ENCODE measurements at places on chromosomes 4 and X.

GRCh38 chr4:156875055-156875454, 96.5 kb downstream of the PDGFC start:
- DNase-seq: no peak

DNA sequence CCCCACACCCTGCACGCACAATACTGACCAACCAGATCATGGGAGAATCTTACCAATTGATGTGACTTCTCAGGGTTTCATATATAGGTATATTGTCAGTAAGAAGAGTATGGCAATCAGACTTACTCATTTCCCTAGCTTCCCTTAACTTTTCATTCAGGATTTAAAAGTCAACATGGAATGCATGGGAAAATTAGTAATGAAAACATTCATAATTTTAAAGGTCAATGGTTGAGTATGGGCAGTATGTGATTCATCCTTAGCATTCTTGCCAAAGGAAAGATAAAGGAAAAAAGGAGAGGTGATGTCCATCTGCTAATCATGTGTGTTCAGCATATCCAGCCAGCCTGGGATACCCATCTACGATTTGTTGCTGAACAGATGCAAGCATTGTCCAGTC, 4.0 kb downstream of the DIPK2B start:
- no peak for DNase-seq

- DNase-seq: no peak
These were observed 83.9 kb downstream of the POLA1 start for GRCh38 chrX:24777660-24778059.

DNA sequence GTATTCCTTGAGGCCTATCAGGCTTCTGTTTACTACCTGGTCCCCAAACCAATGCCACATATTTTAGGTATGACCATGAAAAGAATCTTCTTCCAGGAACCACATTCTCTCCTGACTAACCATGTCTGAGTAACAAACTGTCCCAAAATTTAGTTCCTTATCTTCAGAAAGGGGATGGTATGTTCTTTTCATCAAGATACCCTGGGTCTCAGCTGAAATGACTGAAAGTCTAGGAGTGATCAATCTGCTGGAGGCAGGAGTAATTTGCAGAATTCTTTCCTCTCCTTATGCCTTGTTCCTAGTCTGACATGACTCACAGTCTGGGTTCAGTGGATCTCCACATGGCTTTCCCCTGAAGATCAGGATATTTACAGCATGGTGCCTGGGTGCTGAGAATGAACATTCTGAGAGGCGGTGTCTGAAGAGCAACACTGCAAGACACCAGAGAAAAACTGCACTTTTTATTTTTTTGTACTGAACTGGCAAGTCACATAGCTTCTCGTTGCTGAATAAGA, 665.5 kb downstream of the TLL1 start:
- no peak for DNase-seq

DNA sequence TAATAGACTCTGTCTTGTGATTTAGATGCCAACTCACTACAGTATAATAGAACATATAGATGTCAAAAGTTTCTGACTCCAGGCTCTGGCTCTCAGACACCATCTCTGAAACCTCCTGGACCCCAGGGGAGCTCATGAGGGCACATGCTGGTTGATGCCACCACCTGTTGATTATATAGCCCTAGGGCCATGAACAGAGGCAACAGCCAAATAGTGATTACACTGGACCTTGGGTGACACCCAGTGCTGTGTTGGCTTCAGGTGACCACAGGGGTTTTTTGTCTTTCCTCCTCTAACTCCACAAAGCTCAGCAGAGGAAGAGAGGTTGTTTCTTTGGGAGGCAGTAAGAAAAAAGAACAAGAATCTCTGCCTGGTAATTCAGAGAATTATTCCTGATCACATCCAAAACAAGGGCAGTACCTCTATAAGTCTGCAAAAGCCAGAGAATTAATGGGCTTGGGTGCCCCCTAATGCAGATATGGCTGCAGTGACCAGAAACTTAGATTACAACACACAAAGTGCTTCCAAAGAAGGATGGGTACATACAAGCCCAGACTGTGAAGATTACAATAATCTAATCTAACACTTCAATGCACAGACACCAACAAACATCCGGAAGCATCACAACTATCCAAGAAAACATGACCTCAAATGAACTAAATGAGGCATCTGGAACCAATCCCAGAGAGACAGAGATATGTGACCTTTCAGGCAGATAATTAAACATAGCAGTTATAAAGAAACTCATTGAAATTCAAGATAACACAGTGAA, 1920.6 kb downstream of the ARAP2 start:
- no peak for DNase-seq

DNA sequence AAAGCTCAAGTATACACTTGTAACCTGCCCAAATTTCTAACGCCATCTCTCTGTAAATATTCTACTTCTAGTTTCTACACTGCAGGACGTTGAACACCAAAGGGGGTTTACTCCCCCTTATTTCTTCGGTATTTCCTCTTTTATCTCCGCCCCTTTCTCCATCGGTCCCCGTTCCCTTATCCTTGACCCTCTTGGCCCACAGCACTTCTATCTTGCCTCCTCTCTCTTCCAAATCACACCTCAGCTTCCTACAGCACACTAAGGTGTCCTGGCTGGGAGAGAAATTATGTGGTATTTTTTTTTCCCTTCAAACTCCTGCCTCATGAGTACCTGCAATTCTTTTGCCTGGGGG, 715 bp downstream of the ZMAT1 start:
- DNase-seq: no peak

- no peak for DNase-seq
These were observed 80.8 kb downstream of the NPFFR2 start for GRCh38 chr4:72112514-72113156.

DNA sequence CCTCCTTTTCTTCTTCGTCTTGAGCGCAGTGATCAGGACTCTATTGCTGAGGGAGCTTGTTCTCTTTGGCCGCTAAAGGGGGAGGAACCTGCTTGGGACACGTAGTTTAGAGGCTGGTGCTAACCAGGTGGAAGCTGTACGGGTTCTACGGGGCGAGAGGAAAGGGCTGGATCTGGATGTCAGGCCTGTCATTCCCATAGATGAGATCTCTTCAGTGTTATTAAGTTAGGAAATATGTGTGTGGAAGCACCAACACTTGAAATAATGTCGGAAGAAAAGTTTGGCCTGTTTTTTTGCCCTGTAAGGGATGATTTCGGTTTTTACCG, 643 bp downstream of the SRP72 start:
- DNase-seq: peak; percentile 14

- peak; percentile 66 for DNase-seq
These were observed at the start of gene HPGD for GRCh38 chr4:174522183-174523024. TSS of gene HPGD (minus strand) at chr4:174522488. CDS start at chr4:174522451, 37 bp downstream.

DNA sequence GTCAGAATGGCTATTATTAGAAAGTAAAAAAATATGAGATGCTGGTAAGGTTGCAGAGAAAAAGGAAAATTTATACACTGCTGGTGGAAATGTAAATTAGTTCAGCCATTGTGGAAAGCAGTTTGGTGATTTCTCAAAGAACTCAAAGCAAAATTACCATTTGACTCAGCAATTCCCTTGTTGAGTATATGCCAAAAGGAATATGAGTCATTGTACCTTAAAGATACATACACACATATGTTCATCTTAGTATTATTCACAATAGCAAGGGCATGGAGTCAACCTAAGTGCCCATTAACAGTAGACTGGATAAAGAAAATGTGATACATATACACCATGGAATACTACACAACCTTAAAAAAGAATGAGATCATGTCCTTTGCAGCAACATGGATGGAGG, 148.2 kb downstream of the COMMD8 start:
- no peak for DNase-seq

DNA sequence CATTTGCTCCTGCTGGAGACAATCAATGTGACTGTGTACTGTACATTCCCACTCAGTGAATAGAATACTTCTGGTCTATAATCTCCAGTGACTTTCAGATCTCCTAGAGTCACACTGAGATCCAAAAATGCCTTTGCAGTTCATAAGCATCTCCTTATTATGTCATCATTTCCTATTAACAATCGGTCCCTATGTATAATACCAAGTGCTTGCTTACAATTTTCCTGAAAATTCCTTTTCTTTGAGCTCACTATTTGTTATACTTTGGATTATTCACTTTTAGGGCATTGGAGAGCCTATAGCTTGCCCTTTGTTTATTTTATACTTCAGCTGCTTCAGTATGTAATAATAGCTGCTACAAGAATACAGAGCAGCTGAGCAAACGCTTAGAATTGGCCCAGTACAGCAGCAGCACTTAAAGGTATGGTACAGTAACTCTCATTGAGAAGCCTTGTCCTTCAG, 313.0 kb downstream of the DCTD start:
- no peak for DNase-seq
